ENCODE measurements at places on chromosomes 12 and 14.

- DNase-seq = no peak
Observed at GRCh38 chr12:75389061-75389460, 1.8 kb upstream of the GLIPR1L2 start.

GRCh38 chr12:94689002-94689645 is 38.8 kb upstream of the TMCC3 start:
- no peak for DNase-seq

- no peak for DNase-seq
Observed at GRCh38 chr12:15276088-15276698, 46.1 kb upstream of the PTPRO start.

- DNase-seq = no peak
Observed at GRCh38 chr12:13376610-13377373, 180.3 kb downstream of the EMP1 start.

GRCh38 chr12:62683776-62684569 is 217.3 kb downstream of the MON2 start:
- no peak for DNase-seq

DNA sequence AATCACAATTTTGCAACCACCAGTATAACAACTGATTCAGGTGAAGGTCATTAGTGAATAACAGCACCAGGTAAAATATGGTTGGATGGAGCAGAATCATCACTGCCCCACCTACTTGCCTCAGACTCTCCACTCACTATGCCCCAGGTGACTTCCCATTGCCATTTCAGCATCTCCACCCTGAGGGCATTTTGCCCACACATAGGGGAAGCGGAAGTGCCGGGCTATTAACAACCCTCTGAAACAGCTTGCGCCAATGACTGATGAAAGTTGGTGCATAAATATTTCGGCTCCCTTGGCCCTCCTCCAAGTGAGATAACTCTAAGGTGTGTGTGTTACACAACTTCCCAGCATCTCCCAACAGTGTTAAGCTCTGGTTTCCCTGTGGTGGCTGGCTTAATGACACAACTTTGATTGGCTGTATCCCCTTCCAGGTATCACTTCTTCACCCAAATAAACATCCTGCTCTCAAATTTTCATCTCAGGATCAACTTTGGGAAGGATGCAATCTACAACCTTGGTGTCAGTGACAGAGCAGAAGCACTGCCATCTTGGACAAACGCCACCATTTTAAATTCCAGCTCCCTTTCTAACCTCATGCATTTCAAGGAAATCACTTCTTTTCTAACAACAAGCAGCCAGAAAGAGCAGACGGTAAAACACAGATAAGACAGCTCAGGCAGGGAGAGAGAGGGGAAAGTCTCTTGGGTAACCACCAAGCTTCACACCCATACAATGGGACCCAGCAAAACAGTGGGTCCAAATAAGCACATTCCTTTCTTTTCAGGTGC is 73.6 kb upstream of the PPP2R5C start:
- DNase-seq = no peak

GRCh38 chr12:49706351-49707127 is 666 bp downstream of the FMNL3 start:
- no peak for DNase-seq

DNA sequence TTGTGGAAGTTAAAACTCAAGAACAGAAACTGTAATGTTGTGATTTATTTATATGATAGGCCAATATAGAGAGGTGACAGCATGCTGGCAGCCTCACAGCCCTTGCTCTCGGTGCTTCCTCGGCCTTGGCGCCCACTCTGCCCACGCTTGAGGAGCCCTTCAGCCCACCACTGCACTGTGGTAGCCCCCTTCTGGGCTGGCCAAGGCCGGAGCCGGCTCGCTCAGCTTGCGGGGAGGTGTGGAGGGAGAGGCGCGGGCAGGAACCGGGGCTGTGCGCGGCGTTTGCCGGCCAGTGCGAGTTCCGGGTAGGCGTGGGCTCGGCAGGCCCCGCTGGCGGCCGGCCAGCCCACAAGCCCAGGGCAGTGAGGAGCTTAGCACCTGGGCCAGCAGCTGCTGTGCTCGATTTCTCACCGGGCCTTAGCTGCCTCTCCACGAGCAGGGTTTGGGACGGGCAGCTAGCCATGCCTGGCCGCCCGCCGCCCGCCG is 65.8 kb upstream of the SLC8A3 start:
- no peak for DNase-seq

GRCh38 chr12:67425394-67425793 is 156.2 kb downstream of the CAND1 start:
- no peak for DNase-seq

DNA sequence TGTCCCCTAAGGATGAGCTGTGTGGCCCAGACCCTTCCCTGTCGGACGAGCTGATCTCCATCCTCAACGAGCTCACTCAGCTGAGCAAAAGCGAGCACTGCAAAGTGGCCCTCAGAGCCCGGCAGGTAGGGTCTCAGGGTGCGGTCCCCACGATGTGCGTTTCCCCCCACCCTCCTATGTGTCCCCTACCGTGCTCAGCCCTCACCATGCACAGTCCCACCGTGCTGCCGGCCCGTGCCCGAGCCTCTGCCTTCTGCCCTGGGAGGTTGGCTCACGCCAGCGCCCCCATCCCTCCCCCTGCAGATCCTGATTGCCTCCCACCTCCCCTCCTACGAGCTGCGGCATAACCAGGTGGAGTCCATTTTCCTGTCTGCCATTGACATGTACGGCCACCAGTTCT is 86.6 kb downstream of the FOXN4 start:
- no peak for DNase-seq

- DNase-seq = no peak
Observed at GRCh38 chr14:45284802-45285201, 31.8 kb upstream of the MIS18BP1 start.

DNA sequence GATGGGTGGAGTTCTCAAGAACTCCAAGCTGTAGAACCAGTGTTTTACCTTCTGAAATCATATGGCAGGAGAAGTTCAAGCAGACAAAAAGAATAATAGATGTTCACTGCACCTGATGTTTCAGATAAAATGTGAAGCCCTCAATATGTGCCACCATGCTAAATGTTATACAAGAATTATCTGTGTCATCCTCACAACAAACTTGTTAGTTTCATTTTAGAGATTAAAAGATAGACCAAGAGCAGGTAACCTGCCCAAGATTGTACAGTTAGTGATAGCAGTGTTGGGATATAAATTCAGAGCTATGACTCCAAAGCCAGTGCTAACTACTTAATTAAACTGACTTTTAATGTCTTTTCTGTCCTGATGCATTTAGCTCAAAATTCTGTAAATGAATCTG is 44.7 kb downstream of the FRS2 start:
- DNase-seq = no peak

- DNase-seq = no peak
Observed at GRCh38 chr12:13435235-13435933, 238.9 kb downstream of the EMP1 start.

DNA sequence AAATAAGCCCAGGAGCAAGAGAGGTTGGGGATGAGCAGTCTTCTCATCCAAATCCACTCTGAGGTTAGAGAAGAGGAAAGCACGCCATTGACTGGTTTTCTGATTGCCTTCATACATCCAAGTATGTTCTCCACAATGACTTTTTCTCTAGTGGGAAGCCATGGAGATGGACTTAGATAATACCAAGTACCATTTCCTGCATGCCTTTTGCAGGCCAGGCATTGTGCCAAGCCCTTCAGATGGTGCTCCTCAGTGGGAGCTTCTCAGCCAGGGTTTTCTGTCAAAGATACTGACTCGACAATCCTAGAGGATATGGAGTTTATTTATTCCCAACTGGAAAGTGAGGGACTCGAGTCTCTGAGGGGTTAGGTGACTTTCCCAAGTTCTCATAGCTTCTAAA is 218.0 kb downstream of the ZFP36L1 start:
- no peak for DNase-seq

DNA sequence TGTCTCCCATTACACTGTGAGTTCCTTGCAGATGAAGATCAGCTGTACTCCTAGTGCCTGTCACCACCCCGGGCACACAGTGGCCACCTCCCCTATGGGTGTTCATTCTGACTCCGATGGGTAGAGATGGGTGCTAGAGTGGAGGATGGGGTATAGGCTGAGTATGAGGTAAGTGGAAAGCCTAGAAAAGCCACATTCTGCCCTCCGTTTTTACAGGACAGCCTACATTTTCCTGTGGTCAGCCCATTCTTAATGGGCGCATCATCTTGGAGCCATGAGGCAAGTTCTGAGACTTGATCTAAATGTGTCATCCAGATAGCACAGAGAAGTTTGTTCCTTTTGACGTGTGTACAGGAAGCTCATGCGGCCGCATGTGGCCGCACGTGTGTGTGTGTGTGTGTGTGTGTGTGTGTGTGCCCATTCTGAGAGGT is 166.7 kb upstream of the HIF1A start:
- no peak for DNase-seq

DNA sequence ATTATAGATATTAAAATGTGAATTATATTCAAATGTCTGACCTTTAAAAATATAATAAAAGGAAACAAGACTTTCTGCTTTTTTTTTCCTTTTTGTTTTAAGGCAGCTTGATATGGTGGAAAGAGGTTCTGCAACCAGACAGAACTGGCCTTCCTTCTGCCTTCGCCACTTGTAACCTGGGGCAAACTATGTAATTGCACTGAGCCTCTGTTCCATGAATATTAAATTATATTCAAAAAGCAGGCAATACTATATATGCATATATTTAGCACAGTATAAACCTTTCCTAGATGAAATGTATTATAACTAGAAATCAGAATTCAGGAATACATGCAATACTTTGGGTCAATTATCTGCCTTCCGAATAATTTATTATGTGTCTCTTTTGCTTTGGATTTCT is 59.9 kb downstream of the ACSS3 start:
- DNase-seq = no peak

DNA sequence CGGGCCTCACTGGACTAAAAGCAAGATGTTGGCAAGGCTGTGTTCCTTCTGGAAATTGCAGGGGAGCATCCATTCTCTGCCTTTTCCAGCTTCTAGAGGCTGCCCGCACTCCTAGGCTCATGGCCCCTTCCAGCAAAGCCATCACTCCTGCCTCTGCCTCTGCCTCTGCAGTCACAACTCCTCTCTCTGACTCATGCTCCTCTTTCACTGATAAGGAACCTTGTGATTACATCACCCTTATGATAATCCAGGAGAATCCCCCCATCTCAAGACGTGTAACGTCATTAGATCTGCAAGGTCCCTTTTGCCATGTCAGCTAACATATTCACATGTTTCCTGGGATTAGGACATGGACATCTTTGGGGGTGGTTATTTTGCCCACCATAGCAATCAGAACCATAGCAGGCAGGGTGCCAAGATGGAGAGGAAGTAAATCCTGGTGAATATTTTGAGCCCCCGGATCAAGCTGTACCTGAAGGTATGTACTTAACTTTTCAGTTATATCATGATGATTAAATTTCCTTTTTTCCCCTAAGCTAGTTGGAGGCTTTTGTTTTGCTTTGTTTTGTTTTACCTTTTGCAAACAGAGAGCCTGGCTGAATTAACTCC is 123.6 kb downstream of the SCARB1 start:
- DNase-seq = no peak

DNA sequence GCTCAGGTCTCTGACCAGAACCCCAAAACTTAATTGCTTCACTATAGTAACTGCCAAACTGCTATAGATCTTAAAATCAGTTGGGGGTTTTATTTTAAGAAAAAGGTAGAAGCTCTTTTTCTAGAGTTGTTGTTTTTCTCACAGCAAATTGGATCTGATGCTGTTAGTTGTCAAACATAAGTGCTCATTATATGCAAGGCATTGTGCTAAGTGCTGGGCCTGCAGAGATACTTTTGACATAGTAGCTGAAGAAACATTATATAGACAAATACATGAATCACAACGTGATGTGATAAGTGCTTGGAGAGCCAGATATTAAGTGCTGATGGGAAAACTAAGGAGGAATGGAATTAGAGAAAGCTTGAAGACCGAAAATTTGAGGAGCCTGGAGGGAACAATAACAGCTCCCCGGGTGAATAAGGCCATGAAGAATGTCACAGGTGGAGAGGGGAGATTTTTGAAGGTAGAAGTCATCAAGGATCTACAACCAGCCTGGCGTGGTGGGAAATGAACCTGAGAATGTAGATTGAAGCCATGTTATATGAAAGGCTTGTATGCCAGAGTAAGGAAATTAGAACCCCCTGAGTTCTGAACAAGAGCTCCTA is 126.5 kb downstream of the DYRK2 start:
- no peak for DNase-seq

GRCh38 chr14:29558516-29558915 is 369.1 kb downstream of the PRKD1 start:
- DNase-seq = no peak

- no peak for DNase-seq
Observed at GRCh38 chr14:100076133-100076532, 10.9 kb downstream of the EVL start.

DNA sequence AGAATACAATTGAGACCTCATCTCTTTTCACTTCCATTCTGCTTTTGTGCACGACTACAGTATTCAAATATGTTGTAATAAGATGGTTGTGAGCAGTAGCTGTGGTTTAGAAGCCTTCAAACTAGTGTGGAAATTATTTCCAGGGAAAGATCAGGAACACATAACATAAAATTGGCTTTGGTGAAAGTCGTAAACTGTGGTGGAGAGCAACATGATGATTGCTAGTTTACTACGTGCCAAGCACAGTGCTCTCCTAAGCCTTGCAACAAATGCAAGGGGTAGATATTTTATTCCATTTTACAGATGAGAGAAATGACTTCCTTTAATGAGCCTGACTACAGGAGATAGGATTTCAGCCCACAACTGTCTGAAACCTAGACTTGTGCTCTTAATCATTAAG is 172.4 kb upstream of the LMNTD1 start:
- DNase-seq = no peak

- no peak for DNase-seq
Observed at GRCh38 chr12:116856729-116857128, 24.5 kb downstream of the HRK start.

DNA sequence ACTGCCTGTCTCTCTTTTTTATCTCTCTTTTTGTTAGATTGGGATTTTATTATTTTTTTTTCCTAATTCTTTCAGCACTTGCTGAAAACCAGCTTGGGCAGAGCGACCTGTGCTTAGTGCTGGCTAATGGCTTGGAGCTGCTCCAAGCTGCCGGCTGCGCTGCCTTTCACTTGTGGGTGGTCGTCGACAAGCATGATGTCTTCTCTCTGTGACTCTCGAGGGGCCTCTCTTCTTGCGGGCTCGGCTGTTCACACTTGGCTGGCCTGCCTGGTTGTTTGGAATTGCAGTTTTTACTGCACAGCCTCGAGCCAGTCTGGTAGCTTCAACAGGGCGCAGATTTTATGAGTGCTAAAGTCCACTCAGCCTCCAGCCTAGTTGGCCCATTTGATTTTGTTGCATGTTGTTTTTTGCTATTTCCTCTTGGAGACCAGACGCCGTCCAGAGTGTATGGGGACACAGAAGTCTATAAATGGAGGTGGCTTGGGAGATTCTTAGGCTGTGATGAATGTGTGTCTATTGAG is 18.6 kb downstream of the TPCN1 start:
- DNase-seq = no peak

DNA sequence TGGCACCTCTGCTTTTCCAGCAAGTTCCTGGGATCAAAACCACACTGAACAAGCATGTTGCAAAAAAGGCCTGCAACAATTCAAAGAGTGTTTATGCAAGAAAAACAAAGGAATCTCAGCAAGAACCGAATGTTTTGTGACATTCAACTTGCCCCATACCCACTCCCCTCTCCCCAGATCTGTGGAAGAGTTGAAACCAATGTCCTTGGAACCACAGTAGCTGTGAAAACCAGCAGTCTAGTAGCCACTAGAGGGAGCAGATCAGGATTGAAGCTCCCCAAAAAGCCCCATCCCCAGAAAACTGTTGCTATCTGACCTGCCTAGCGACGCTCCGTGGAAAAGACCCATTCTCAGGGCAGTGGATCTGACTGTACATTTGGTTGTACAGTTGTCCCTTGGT is 27.1 kb downstream of the PRKAB1 start:
- no peak for DNase-seq
